NCI-H1930 (cell line): ENCODE measurements at places on chromosomes 13 and 19.

GRCh38 chr19:1929021-1929742 is 11.8 kb upstream of the CSNK1G2 start:
- peak; percentile 27 for DNase-seq

DNA sequence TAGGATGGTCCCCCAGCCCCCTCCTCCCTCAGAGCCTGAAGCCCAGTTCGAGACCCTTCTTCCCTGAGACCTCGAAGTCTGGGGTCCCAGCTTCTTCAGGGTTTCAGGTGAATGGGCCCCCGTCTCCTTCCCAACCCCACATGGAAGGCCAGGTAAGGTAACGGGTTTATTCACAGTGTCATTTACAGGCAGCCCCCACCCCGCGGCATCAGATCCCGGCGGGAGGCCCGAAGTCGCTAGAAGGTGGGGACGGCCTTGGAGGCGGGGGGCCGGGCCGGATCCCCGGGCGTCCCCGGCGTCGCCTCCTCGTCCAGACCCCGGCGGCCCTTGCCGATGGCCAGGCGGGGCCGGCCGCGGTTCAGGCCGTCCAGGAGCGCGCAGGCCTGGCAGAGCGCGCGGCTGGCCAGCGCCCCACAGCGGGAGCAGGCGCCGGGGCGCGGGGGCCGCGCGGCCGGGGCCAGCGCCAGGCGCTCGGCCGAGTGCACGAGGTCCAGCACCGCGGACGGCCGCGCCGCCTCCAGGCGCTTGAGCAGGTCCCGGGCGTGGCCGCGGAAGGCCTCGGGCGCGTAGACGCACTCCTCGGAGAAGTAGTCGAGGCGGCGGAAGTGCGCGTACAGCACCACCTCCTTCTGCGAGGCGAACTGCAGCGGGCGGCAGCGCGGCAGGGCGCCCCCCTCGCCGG is 9.7 kb downstream of the CTU1 start:
- no peak for DNase-seq

DNA sequence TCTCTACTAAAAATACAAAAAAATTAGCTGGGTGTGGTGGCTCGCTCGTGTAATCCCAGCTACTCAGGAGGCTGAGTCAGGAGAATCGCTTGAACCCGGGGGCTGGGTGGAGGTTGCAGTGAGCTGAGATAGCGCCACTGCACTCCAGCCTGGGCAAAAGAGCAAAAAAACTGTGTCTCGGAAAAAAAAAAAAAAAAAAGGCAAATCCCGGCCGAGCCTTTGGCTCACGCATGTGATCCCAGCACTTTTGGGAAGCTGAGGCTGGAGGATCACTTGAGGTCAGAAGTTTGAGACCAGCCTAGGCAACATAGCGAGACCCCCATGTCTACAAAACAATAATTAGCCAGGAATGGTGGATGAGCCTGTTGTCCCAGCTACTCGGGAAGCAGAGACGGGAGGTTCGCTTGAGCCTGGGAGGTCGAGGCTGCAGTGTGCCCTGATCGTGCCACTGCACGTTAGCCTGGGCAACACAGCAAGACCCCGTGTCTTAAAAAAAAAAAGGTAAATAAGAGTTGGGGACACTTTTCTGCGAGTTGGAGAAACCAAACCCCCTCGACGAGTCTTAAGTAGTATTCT is 574 bp upstream of the GPX4 start:
- no peak for DNase-seq

DNA sequence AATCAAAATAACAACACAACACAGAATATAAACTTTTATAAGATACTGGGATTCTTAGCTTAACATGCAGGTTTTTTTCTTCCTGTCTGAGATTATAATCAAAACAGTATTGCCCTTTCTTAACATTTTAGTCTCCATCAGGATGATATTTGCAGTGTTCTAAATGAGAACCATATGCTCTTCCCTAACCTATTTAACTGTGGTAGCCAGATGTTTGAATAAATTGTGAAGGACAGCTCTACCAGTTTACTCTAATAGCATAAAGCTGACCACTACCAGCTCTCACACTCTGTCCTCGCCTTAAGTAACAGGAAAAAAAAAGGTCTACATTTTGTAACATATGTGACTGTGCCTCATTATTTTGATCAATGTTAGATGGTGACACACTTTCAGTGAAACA is 618.7 kb upstream of the SGCG start:
- no peak for DNase-seq

- no peak for DNase-seq
These were observed 2304.4 kb downstream of the PCDH9 start for GRCh38 chr13:64925727-64926126.

DNA sequence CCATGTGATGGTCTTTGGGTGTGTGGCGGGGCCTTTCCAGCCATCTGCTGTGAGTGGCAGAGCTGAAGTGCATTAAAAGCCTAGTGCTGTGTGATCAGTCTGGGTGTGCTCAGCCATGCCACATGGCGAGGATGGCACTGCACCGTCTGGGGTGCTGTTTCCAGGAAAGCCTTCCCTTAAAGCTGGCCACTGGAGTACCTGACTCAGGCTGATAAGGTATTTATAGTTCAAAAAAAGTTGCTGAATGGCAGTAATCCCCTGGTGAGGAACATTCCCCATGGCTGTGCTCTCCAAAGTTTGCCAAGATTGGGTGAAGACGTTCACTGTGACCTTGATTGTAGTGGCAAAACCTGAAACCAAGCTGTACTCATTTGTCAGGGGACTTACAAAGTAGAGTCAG is 6.0 kb downstream of the GPI start:
- no peak for DNase-seq

- no peak for DNase-seq
These were observed 517.7 kb downstream of the MYO16 start for GRCh38 chr13:109146912-109147647.

GRCh38 chr13:48151363-48152161 is 56.7 kb upstream of the MED4 start:
- no peak for DNase-seq

- no peak for DNase-seq
These were observed 18.6 kb upstream of the STRN4 start for GRCh38 chr19:46764817-46765291.

- DNase-seq = no peak
These were observed 59.6 kb upstream of the GJB6 start for GRCh38 chr13:20291675-20292074.

DNA sequence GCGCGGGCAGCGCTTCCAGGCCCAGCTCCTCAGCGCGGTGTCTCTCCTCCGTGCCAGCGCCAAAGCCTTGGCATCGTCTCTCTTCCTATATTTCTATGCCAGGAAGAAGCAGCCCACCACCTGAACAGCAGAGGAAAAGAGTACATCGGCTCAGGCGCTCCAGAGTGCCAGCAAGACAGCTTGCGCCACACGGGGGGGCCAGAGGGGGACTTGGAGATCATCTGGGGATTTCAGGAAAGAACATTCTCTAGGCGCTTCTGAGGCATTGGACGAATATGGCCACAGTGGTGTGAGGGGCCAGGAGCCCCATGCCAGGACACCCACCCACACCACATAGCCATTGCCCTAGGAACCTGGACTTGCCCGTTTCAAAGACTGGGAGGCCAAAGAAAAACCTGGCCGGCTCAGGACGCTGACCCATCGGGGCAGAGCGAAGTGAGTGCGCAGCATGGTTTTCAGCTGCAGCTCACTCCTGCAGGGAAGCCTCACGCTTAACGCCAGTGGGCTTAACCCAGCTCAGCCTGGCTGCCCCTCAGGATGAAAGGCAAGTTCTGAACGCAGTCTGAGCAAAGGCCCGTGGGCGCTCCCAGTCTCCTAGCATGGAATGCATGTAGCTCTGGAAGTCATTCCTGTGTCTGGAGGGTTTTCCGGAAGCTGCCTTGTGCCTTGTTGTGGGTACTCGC is 62.1 kb downstream of the GGACT start:
- no peak for DNase-seq

GRCh38 chr13:114108141-114108761 is 24.2 kb downstream of the RASA3 start:
- DNase-seq = no peak

- no peak for DNase-seq
These were observed 51.1 kb downstream of the DNM2 start for GRCh38 chr19:10768936-10769335.

DNA sequence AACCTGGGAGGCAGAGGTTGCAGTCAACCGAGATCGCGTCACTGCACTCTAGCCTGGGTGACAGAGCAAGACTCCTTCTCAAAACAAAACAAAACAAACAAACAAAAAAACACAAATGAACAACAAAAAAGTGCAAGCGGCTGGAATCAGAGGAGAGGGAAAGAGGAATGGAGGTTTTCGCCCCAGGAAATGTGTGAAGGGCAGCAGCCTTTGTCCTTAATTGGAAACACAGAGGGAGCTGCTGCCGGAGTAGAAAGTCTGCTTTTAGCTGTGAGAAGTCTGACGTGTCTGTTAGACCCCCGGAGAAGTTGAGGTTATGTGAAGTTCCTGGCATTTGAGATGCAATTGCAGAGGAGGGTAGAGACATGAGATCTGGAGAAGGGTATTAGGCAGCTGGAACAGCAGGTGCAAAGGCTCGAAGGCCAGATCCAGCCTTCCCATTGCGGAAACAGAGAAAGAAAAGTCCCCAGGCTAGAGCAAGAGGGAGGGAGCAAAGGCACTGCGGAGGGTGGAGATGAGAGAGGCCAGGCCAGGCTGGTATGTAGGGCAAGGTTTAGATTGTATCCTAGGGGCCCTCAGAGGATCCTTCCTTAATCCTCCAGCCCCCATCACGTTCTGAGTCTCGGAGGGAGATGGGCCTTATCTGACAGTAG is 473 bp downstream of the TMIGD2 start:
- no peak for DNase-seq

DNA sequence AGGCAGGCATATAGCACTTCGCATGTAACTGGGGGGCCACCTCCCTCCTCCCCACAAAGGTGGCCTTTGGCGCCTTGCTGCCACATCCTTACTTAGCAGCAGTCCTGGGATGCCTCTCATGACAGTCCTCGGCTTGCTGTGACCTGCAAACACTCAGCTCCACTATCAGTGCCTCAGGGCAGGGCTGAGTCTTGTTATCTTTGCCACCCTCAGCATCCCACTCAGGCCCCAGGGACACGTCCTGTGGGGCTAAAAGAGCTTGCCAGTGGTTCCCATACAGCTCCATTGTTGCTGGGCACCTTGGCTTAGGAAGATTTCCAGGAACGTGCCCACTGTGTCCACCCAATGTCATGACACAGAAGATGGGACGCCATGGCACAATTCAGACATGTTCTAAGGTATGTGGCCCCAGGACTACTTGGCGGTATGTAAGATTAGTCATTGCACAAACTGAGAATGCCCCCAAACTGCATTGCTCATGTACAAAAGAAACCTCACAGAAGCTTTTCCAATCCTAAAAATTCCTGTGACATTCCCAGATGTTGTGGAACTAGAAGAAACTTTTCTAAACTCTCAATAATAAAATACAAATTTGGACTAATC is 16.3 kb downstream of the DOCK9 start:
- DNase-seq = no peak

- DNase-seq = no peak
These were observed 15.0 kb downstream of the EPS15L1 start for GRCh38 chr19:16456652-16457194.

- DNase-seq = no peak
These were observed 4.5 kb upstream of the IL12RB1 start for GRCh38 chr19:18091217-18091608.

DNA sequence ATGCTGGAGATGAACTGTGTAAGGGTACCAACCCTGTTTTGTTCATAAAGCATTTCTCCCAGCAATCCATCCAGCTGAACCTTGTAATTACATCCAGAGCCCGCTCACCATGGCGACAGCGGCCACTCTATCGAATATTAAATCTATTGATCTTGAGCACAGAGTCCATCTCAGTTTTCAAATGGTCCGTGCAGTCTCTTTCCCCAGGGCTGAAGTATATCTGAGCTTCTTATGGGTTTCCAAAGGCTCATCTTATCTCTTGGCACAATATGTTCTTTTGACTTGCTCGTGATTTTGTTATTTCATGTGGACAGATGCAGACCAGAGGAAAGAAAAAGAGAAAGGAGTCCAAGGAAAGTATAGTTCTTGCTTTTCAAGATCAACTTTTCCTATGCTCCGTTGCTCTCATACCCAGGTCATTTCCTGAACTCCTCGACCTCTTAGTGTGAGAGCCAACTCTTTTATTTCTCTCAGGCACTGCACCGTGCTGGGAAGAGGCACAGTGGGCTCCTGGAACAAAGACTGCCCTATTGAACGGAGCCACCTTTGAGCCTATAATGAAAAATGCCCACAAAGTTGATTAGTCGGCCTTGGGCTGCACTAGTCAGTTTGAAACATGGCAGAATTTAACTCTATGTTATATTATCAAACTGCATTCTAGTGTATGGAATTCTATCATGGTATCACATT is 66.7 kb downstream of the RFC3 start:
- no peak for DNase-seq

DNA sequence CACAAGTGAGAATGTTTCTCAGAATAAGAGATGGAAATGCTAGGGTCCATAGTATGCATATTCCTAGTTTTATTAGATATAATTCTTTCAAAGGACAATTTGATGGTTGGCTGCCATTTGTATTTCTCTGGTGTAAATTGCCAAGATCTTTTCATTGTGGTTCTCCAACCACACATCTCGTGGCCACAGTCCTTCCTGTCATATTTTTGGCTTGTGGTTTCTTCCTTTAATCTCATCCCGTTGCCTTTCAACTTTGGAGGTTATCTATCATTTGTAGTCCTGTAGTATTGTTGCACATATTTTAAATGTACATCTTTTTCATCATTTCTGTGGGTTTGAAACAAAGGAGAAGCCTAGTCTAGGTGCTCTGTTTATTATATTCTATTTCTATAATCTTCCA is 61.2 kb downstream of the WASF3 start:
- no peak for DNase-seq

DNA sequence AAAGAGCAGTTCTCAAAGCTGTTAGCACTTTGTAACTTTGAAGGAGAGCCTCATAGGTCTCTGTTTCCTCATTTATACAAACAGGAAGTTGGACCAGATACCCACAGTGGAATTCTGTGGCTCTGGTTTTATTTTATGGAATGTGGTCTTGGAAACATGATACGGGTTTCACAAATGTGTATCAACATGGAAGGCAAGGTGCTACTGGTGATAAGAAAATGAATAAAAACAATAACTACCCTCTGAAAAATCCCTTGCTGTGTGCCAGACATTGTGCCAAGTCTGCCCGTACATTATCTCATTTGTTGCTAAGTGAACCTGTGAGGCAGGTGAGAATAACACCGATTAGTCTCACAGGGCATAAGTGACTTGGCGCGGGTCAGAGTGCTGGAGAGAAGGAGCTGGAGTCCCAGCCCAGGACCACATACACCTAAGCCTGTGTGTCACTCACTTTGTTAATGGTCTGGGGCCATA is 45.0 kb upstream of the RNF113B start:
- no peak for DNase-seq

DNA sequence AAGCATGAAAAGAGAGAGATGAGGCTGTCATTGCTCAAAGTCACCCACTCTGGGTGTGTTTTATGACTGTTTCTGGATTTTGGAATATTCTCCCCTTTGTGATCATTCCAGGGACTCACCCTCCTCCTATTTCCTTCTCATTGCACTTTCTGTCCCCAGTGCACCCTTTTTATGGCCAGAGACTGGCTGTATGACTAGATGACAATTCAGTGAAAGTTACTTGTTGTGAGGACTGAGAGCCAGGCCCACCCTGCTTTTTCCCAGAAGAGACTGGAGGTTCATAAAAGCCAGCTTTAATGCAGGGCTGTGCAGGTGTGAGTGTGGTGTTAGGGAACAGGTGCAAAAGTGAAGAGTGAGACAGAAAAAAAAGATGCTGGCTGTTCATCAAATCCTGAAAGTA is 17.3 kb downstream of the CEACAM7 start:
- DNase-seq = no peak

- DNase-seq = no peak
These were observed 48.8 kb downstream of the TPT1 start for GRCh38 chr13:45292176-45292575.

- DNase-seq = peak; percentile 54
These were observed 1.7 kb upstream of the SLITRK5 start for GRCh38 chr13:87669379-87669978.
